ENCODE measurements at places on chromosomes 2 and 18.

GRCh38 chr2:216690853-216691741 is 4.3 kb downstream of the IGFBP5 start:
- DNase-seq = no peak

- DNase-seq = no peak
These were observed 9.0 kb upstream of the CWC22 start for GRCh38 chr2:180015951-180016709.

- no peak for DNase-seq
These were observed 768.3 kb upstream of the CDH7 start for GRCh38 chr18:64982414-64983055.

GRCh38 chr2:121833358-121833723 is 77.9 kb downstream of the TSN start:
- no peak for DNase-seq

- DNase-seq = no peak
These were observed 19.1 kb downstream of the MSTN start for GRCh38 chr2:190043441-190043840.

GRCh38 chr2:83481436-83481835 is 977.6 kb downstream of the SUCLG1 start:
- DNase-seq = no peak

DNA sequence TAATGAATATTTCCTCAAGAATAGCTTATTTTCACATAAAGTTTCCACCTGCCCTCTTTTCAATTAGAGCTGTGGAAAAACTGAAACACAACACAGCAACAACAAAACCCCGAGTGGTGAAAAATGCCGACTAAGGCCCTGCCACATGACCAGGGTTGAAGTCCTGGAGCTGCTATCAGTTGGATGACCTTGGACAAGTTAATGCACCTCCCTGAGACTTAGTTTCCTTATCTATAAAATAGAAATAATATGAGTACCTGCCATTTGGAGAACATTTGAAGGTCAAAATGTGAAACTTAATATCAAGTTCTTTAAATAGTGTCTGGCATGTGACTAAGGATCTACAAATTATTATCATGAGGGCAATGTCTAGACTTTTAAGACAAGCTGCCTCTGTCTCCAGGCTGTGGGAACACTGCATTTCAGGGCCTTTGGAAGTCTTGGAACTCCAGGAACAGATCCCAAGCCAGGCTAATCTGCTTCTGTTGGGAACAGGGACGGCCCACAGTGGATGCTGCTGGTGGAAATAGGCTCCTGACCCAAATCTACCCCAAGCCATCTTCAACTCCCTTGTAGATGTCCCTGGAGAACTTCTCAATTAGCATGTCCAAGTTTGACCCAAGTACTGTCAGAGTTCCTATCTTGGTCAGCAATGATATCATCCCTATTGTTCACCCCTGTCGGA is 42.0 kb upstream of the TRIB2 start:
- DNase-seq = no peak
